ENCODE measurements at places on chromosomes 6 and 20.

GRCh38 chr6:42302411-42302810 lies 84.8 kb upstream of the MRPS10 start:
- DNase-seq: no peak

- DNase-seq: no peak
Observed at GRCh38 chr6:81786150-81786549, 33.7 kb upstream of the TENT5A start.

- no peak for DNase-seq
Observed at GRCh38 chr20:38173237-38174156, 8.4 kb upstream of the TGM2 start.

DNA sequence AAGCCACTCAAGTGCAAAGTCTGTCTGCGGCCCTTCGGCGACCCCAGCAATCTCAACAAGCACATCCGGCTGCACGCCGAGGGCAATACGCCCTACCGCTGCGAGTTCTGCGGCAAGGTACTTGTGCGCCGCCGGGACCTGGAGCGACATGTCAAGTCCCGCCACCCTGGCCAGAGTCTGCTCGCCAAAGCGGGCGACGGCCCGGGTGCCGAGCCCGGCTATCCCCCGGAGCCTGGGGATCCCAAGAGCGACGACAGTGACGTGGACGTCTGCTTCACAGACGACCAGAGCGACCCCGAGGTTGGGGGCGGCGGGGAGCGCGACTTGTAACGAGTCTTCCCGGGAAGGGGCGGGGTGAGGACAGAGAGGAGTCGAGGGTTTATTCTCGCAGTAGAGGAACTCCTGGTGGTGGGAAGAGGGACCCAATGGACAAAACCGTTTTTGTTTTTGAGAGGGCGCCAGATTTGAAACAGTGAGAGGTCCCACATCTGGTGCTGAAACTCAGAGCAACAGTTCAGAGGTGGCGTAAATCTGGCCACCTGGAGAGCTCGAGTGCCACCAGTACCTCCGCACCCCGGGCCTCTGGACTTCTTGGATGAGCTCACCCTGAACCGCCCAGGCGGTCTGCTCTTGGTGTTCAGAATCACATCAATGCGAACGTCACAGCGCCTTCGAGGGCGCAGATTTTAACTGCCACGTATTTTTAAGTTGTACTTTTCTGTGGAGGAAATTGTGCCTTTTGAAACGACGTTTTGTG lies 8.0 kb downstream of the PRDM13 start:
- DNase-seq: peak; percentile 48

DNA sequence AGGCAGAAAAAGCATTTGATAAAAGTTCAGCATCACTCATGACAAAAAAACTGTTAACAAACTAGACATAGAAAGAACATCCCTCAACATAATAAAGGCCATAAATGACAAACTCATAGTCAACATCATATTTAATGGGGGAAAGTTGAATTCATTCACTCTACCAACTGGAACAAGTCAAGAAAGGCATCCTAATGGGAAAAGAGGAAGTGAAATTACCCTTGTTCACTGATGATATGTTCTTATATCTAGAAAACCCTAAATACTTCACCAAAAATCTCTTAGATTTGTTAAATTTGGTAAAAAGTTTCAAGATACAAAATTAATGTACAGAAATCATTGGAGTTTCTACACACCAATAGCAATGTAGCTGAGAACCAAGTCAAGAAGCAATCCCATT lies 48.9 kb downstream of the GGTLC1 start:
- no peak for DNase-seq

GRCh38 chr6:78962448-78962847 lies 95.1 kb downstream of the IRAK1BP1 start:
- DNase-seq: no peak

DNA sequence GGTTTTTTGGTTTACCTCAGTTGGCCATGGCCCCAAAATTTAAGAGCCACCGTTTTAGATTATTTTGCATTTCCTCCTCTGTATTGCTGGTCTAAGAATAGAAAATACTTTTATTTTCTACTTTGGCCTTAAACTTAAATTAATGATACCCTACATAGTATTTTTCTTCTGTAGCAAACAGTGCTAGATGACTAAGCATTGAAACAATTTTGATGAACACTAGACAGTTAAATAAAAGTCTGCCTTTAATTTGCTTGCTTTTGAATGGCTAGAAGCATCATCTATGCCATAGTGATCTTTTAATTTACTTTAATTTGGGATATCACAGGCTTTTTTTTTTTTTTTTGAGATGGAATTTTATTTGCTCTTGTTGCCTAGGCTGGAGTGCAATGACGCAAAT lies 106.4 kb downstream of the CD109 start:
- no peak for DNase-seq

- DNase-seq: peak; percentile 36
Observed at GRCh38 chr6:149925253-149925973, 2.5 kb upstream of the RAET1G start.

- no peak for DNase-seq
Observed at GRCh38 chr20:43721097-43721428, 5.7 kb downstream of the GTSF1L start.

GRCh38 chr6:131868836-131869235 lies 61.0 kb downstream of the ENPP1 start:
- DNase-seq: no peak

DNA sequence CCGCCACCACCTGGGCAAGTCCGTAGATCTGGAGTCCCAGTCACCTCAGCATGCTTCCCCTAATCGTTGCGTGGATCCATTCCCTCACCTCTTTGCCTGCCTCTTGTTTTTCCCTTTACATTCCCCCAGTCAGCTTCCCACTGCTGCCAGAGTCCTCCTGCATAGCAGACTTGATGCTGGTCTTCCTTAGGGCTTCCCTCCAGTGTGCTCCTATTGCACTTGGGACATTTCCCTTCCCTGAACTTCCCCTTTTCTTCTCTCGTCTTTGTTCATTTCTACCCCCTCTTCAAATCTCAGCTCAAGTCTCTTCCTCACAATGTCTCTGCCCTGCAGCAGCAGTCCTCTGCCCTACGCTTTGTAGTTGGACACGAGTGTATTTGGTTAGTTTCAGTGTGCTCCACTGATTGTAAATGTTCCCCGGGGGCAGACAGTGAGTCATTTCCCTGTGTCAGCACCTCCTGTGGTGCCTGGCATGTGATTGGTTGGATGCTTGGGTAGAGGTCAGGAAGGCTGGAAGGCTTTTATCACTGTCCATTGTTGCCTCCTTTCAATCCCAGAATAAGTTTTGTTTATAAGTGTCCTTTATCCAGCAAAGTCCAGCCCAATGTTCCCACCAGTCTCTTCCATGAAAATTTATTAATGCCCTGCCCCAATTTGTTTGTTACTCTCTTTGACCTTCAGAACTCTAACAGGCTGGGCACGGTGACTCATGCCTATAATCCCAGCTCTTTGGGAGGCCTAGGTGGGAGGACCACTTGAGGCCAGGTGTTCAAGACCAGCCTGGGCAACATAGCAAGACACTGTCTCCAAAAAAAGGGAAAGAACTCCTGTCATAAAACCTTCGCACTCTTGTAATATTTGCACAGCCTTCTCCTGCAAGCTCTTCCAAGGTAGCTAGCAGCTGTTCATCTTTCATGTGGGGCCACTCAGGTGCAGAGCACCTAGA lies 38.3 kb downstream of the FAM120B start:
- no peak for DNase-seq

DNA sequence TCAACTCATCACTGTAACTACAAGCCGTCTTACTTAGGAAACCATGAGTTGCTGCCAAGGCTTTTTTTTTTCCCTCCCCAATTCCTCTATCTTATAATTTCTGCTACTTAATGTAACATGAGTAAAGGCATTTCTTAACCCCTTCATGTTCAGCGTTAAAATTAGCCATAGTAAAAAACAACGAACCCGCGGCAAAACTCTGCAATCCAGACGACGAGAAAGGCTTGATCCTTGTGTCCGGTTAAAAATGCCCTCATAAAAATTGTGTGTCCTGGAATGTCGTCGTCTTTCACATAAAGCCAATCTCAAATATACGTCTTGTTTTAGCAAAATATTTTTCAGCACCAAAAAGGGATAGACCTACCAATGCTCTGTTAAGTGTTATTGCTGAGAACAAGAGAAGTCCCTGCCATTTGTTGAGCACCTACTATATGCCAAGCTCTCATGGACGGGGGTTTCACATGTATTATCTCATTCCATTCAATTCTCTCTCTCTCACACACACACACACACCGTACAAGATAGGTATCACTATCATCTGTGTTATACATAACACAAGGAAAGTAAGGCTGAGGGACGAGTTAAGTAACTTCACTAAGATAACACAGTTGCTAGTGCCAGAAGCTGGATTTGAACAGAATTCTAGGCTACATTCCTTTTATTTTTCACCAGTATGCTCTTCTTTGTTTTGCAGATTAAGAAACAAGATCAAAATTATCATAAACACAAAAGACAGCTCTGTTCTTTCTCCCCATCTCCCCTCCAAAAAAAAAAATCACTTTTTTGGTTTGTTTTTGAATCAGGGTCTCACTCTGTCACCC lies 683 bp upstream of the ARHGAP18 start:
- DNase-seq: no peak

- DNase-seq: no peak
Observed at GRCh38 chr20:51452734-51453365, 89.7 kb downstream of the NFATC2 start.

DNA sequence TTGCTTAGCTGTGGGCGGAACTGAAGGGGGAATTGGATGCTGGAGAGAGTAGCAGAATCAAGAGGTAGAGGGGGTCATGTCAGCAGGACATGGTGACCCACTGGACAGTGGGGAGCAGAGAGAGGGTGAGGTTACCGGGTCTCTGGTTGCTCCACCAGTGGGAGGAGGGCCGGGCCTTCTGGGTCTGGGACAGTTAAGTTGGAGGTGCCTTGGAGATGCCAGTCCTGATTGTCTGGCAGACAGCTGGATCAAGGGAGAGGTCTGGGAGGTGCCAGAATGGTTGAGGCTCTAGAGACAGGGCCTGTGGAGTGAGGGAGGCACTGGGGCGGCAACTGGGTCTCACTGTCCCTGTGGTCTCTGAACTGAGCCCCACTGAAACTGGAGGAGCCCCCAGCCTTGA lies 24.6 kb downstream of the MANBAL start:
- no peak for DNase-seq

GRCh38 chr20:63268671-63269439 lies 3.8 kb upstream of the ARFGAP1 start:
- DNase-seq: no peak

GRCh38 chr6:18207438-18207837 lies 52.2 kb downstream of the KDM1B start:
- no peak for DNase-seq

DNA sequence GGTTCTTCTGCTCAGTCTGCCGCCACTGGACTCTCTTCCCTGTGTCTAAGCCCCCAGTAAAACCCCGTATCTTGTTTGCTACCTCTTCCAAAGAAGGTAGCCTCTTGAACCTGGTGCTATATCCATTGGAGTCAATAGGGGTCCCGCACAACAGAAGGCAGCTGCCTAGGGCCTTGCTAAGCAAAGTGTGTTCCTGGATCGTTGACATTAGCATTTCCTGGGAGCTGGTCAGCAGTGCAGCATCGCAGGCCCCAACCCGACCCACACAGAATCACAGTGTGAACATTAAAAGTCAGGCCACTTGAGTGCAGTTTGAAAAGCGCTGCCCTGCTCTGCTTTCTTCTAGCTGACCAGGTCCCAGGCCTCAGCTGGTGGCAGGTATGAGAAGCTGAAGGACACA lies 2.9 kb downstream of the ADA start:
- no peak for DNase-seq

DNA sequence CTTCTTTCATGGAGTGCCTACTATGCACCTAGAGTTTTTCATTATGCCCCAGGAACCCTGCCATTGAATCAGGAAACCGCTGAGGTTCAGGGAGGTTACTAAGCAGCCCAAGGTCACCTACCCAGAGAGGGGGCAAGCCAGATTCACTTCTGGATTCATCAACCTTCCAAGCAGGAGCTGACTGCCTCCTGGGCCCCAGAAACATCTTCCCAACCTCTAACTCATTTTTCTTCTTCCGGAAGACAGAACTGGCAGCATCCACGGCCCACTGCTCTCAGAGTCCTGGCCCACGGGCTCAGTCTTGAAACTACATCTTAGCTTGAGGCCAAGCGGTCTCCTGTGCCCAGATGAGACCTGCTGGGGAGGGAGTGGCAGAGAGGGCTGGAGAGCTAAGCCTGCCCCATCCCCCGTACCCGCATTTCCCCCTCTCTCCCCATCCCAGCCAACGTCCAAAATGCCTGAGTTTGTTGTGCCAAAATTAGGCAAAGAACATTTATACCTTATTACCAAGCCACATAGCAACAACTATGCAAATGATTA lies 281.0 kb downstream of the CDC5L start:
- DNase-seq: no peak

DNA sequence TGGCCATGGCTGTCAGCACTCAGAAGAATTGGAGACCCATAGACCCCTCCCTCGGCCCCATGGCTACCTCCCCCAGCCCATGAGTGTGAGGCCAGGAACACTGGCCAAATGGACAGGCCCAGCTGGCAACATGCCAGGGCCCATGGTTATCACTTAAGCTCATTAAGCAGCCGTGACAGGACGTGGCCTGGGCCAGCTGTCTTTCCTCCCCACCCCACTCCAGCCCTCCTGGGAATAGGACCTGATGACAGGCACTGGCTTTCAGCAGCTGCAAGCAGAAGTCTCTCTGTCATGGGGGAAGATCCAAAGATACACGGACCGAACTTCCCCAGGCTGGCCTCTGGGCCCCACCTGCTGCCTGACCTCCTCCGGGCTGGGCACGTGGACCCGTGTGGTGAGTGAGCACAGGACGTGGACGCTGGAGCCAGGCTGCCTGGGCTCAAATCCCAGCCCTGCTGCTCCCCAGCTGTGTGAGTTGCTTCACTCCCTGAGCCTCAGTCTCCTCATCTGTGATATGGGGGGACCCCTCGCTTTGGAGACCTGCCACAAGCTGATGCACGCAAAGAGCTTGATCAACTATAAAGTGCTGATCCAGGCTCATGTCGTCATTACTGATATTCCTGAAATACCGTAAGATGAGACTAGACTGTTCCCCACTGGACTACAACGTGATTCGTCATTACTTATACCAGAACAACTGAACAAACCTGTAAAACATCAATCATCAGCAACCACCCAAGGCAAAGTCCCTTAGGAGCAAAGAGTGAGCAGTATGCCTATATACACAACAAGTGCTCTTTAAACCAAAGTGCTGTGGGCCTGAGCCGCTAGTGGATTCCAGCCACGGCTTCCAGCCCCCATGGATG lies 22.0 kb upstream of the VSTM2L start:
- DNase-seq: peak; percentile 50

- DNase-seq: no peak
Observed at GRCh38 chr6:18211338-18211737, 53.0 kb downstream of the DEK start.
